ENCODE measurements at places on chromosomes 3 and 15.

DNA sequence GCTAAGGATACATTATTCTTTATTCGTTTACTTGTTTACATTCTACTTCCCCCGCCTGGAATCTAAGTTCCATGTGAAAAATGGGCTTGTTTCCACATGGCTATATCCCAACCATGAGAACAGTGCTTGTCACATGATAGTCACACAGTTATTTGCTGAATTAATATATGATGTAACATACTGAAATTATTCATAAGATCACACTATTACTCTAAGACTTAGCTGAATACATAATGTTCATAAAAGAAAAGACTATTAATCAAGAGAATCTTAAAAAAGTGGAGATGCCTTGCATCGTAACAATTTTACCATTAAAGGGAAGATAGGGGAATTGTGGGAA is 6.5 kb downstream of the PBRM1 start:
- no peak for DNase-seq

DNA sequence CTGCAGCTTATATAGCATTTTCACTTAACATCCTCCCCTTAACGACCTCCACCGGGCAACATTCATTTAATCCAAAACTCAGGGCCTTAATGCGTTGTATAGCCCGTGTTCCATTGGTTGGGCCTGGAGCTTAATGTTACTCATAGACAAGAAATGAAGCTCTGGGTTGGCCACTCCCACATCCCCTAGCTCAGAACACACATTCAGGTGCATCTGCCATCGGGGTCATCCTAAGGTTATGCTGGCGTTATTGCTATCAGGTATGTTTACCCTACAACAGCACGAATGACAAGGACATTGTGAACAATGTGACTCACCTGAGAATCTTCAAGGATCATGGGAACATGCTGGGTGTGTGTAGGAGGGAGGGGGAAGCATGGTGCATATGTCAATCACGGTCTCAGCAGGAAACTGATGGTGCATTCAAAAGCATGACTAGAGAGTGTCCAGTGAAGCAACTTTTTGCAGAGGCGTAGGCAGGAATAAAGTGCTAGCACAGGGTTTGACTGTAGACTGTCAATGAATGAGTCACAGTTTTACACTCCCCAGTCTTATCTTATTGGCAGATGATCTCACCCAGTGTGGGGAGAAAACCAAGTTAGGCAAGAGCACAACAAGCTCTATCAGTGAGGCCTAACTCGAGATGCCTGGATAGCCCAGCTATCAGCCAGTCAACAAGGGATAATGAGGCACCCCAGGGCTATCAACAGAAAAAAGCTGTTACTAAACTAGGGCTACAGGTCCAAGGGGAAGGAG is 402.1 kb upstream of the MCTP2 start:
- DNase-seq = no peak

GRCh38 chr15:67103869-67104268 is 38.5 kb downstream of the SMAD3 start:
- DNase-seq = no peak

GRCh38 chr3:30914696-30915095 is 20.2 kb upstream of the GADL1 start:
- DNase-seq = no peak

- no peak for DNase-seq
These were observed 11.2 kb upstream of the LOXL1 start for GRCh38 chr15:73915082-73915481.

GRCh38 chr15:64982472-64982871 is 7.2 kb downstream of the SPG21 start:
- no peak for DNase-seq

DNA sequence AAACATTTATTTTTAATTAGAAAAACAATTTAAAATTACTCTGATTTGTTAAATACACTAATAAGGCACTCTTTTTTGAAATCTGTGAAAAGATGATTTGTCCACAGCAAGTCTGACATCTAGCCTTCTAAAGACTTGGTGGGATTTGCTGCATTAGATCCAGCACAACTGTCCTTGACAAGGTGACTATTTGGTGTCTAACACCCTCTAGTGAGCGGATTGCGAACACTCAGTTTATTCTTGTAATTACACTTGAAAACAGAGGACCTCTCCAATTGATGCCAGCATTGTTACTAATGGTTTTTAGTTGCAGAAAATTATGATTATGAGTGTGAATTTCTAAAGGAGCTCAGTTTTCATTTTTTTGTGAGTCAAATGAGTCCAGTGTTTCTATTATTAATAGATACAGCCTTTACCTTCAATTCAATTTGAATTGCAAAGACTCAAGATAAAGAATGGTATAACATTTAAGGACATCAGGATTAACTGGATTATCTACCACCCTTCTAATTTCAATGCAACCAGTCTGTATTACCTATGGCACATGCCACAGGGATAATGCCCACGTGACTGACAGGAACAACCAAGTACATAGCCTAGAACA is 29.7 kb upstream of the STRIT1 start:
- DNase-seq = no peak

- no peak for DNase-seq
These were observed 28.4 kb downstream of the SERPINI2 start for GRCh38 chr3:167445491-167445890.

DNA sequence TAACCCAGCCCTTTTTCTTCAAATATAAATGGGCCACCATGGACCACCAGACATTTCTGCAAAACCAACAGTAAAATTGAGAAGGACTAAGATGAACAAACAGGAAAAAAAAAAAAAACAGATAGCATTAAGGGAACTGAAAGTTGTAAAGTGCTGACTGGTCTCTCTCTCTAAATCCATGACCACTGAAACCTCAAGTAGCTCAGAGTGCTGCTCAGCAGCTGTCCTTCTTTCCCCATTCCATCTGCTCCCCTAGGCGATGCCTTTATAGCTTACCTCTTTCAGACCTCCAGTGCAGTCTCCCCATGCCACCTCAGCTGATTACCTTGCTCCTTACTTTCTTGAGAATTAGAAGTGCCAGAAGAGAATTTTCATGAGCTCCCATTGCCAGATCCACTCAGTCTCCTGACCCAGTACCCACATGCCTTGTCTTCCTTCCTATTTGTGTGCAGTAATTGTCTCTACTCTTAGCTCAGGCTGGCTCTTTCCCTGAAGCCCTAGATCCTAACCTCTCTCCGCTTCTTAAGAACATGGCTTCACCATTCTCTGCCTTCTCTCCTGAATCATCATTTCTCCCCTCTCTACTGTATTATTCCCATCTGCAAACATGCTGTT is 23.9 kb upstream of the XIRP1 start:
- no peak for DNase-seq

DNA sequence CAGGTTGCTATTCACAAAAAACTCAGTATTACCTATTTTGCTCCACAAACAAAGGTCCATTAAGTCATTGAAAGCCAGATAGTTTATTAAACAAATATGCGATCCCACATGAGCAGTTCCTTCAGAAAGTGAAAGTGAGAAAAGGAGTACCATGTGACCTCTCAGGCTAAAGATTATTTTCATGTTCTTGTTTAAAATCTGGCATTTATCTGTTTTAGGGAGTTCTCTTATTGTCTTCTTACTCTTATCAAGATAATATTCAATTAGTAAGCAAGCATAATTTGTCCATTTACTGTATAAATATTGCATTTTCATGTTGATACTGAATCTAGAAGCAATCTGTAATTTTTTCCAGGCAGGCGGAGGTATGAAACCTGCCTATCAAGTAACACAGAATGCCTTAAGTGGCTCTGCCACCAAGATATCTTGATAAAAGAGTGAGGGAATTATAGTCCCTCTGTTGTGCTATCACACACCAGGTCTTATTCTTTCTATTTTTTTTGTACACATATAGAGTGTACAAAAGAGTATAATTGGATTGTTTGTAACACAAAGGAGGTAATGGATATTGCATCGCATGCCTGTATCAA is 20.1 kb upstream of the PLSCR5 start:
- no peak for DNase-seq

- DNase-seq = no peak
These were observed 160.5 kb upstream of the CHRNA7 start for GRCh38 chr15:31869686-31870307.

GRCh38 chr3:115156046-115156654 is 9.1 kb upstream of the ZBTB20 start:
- no peak for DNase-seq

- no peak for DNase-seq
These were observed 37.7 kb upstream of the GNB5 start for GRCh38 chr15:52228921-52229320.

GRCh38 chr3:194320100-194320499 is 31.0 kb downstream of the CPN2 start:
- no peak for DNase-seq

DNA sequence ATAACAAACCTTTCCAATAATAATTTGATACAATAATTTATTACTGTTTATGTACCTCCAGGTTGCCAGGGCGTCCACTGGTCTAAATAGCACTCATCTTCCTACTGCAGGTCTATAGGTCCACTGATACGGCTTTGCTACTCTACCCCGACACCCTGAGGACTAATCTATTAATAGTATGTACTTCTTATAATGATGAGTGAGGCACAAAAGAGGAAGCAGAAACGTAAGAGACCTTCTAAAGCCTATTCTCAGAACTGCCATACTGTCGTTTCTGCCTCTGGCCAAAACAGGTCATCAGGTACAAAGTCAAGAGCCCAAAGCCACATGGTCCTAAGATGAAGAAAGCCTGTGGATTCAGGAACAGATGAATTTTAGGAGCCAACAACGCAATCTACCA is 163.2 kb upstream of the GRM7 start:
- DNase-seq = no peak

- no peak for DNase-seq
These were observed 34.5 kb downstream of the P3H2 start for GRCh38 chr3:190086191-190086590.

DNA sequence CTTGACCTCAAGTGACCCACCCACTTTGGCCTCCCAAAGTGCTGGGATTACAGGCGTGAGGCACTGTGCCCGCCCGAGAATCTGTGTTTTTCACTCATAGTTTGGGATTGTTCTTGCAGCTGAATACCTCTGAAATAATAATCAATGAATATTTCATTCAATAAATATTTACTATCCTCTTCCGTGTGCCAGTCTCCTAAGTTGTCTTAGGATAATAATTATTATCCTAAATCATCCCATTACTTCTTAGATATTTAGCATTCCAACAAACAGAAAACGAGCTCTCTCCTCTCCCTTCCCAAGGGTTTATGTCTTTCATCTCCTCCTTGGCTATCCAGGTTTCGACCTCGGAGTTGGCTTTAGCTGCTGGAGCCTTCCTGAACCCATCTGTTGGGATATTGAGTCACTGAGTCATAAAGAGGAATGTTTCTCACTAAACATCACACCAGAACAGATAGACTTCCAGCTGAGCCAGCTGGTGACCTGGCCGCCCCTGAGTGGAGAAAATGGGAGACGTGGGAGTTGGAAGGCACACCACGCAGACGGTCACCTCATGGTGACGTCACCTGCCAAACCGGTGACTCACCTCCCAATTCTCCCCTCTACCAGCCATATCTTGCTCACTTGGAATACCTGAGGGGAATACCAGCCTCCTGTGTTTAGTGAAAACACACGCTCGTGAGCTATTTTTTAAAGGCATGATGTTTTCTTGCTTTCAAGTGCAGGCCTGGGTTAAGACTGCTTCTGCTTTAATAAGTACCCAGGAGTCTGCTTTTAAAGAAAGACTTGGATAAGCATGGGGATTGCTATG is 43.9 kb downstream of the BHLHE40 start:
- DNase-seq = no peak

GRCh38 chr3:52118156-52118875 is 35.9 kb downstream of the POC1A start:
- no peak for DNase-seq

DNA sequence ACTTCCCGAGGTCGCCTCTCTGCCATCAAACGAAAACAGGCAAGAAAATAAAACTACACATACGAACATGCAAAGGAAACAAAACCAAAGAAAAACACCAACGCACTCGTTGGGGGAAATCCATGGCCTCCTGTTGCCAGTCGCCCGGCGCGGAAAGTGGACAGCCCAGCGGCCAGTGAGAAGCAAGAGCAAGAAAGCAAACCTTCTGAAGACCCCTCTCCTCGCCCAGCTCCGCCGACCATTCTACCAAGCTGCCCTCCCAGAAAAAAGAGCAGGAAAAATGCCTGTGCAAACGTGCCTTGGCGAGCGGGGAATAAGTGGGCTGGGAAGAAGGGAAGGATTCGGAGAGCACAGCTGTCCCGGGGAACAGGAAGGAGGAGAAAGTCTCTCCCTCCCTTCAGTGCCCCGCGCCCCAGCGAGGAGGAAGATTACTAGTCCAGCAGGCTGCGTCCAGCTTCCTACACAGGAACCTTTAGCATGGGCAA is 802 bp upstream of the NECTIN3 start:
- no peak for DNase-seq
